ENCODE measurements at places on chromosomes 2 and 18.
A peak's percentile ranks its signal among the peaks of the same experiment; 100 is the strongest.

GRCh38 chr2:120432293-120432975, 86.5 kb downstream of the INHBB start:
- DNase-seq: no peak

DNA sequence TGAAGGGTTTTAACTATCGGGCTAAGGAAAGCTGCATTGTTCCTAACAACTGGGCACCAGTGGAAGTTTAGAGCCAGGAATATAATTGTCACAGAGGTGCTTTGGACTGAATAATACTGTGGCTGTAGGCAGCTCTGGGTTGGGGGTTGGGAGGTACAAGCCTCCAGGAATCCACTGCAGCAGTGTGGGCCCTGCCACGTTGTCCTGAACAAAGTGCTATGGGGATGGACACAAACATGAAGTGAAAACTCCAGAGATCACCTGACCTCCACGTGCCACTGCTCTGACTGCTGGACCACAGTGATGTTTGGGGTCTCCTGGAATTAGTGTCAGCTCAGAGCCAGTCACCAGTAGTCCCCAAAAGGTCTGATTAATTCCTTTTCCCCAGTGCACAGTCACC, 110.9 kb downstream of the BCL2 start:
- no peak for DNase-seq

GRCh38 chr2:52931660-52932059, 835.9 kb upstream of the CHAC2 start:
- no peak for DNase-seq

DNA sequence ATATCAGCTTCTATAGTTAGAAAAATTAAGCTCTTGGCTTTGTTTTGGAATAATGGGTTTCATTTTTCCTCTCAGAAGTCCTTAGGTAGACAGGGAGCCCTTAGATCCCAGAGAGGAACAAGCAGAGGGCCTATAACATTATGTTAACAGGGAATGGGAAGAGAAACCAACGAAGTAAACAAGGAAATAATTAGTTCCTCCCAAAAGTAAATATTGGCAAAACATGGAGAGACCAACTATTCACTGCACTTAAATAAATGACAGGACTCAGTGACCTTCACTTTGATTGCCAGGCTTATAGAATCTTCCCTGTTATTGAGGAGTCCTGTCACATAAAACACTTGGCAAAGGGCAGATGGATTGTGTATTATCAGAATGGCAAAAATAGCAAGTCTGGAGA, 5.3 kb downstream of the CRIM1 start:
- no peak for DNase-seq

DNA sequence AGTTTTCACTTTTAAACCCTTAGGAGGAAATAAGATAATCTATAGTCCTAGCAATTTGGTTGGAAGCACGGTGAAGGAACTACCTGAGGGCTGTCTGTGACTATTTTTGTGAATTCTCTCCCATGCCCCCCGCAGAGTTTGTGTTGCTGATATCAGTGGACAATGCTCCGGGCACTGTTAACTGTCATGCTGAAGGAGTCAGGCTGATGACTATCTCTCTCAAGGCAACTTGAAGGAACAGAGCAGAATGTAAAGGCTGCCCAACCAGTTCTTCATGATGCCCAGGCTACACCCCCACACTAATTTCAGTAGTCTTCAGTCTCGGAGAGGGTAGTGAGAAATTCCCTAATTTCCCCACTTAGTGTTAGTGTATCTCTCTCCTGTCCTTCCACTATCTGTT, 21.6 kb upstream of the RAB6C start:
- DNase-seq: no peak

- no peak for DNase-seq
Observed at GRCh38 chr2:197358931-197359330, 48.4 kb upstream of the ANKRD44 start.

DNA sequence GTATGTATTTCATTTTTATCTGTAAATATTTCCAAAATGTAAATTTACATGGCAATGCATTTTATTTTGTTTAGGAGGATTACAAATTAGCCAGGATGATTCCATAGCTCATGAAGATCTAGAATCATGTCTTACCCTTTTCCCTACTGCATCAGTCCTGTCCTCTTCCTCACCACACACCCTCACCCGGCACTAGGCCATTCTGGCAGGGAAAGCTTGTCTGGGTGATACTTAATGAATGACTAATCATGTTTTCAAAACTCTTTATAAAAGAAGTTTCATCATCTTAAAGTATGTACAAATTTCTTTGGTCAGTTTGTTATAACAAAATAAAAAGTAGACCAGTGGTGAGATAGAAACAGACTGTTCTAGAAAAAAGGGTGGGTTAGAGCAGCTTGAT, 283.3 kb upstream of the VWC2L start:
- DNase-seq: no peak

DNA sequence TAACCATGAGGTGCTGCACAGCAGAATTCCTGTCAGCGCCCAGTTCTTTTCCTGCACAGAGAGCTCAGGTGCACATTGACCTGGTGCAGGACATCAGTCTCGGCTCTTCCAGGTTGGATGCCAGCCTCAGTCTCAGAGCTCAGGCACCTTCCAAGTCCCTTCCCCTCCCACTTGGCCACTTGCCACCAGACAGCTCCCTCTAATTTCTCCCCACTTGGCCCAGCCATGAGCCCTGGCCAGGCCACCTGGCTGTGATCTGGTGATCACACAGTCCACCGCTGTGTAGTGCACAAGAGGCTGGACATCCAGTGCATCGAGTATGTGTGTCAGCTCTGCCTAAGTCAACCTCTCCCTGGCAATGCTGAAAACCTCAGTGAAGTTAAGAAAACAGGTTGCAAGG, 336.6 kb upstream of the MYT1L start:
- DNase-seq: no peak

- no peak for DNase-seq
Observed at GRCh38 chr2:235864733-235865515, 303.3 kb downstream of the GBX2 start.

- no peak for DNase-seq
Observed at GRCh38 chr18:13548106-13548819, 178.1 kb downstream of the FAM210A start.

- no peak for DNase-seq
Observed at GRCh38 chr18:76462326-76462694, 32.7 kb downstream of the ZNF516 start.

GRCh38 chr2:141900826-141901225, 230.0 kb downstream of the LRP1B start:
- no peak for DNase-seq

- DNase-seq: peak; percentile 40
Observed at GRCh38 chr2:65300761-65301711, 73.4 kb downstream of the ACTR2 start.

- no peak for DNase-seq
Observed at GRCh38 chr2:8796878-8797550, 40.4 kb downstream of the KIDINS220 start.

DNA sequence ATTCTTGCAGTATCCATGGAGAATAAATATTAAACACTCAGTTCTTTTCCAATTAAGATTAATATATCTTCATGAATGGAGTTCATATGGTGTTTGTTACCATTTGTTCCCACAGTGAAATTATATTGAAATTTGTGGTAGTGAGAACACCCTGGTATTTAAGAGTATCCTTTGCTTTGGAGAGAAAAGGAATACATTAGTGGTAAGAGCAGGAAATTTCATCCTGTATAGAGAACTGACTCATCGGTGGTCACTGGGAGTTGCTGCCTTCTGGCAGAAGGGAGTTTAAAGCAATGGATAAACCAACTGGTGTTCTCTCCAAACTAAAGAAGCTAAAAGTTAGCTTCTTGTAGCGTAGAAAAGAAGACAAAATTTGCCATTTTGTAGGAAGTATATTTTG, 107.3 kb downstream of the MYO1B start:
- DNase-seq: no peak

- no peak for DNase-seq
Observed at GRCh38 chr18:40687399-40687798, 1267.6 kb upstream of the PIK3C3 start.

DNA sequence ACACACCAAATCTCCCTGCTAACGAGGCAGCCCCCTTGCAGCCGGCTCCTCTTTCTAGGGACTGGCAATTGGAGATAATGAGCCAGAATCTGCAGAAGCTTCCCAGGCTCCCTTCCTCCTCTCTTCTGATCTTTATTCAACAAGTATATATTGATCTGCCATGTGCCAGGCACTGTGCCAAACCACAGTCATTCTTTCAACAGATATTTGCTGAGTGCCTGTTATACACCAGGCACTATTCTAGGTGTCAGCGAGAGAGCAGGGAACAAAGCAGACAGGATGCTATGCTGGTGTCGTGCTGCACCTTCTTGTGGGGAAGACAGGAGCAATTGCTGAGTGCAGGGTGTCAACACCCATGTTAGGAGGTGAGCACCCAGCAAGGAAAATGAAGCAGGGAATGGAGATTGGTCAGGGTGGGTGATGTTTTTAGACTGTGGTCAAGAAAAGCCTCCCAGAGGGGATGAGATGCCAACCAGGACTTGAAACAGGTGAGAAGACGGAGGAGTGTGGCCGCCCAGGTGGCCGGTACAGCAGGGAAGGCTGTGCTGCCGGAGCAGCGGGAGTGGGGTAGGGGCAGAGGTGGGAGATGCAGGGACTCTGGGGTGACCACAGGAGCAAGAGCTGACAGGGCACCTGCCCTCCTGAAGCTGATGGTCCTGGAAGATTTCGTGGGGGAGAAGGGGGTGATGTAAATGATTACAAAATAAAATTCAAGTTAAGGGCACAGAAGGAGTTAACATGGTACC, 307.6 kb upstream of the RAB12 start:
- DNase-seq: no peak

DNA sequence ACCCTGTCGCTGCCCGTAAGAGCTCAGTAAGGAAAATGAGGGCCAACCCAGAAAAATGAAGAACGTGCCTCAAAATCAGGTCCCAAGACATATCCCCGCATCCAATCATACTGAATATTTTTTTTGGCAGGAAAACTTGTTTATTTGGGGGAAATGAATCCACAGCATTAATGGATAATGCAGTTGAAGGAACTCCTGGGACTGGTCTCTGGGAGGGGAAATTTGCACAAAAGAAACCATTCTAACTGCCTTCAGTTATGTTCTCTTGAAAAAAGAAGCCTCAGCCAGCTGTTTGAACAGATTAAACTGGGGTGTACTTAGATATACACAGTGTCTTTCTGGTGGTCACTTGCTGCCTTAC, 61.3 kb downstream of the SPRED2 start:
- no peak for DNase-seq

- no peak for DNase-seq
Observed at GRCh38 chr2:100692906-100693305, 127.0 kb upstream of the NPAS2 start.

DNA sequence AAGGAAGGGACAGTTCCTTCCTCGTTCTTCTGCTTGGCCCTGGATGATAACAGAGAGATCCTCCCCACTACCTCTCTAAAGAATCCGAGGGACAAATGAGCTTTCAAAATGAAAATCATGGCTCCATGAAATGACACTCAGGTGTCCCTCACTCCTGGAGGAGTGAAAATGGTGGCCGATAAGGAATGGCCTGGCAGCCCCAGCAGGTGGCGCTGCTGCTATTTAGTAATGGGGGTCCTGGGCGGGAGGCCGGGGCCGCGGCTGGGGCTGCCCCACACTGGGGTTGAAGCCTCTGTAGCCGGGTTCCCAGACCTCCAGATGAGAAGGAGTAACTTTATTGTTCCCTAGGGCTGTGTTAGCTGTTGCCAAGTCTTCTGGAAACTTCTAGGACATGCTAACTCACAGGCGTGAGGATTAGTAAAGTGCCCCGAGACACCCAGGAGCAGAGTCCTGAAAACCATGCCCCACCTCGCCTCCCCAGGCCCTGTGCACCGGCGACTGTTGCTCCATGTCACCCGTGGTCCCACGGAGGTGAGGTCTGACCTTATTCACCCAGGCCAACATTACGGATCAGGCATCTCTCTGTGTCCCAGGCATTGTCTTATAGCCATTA, 138.0 kb downstream of the CTIF start:
- peak; percentile 62 for DNase-seq

DNA sequence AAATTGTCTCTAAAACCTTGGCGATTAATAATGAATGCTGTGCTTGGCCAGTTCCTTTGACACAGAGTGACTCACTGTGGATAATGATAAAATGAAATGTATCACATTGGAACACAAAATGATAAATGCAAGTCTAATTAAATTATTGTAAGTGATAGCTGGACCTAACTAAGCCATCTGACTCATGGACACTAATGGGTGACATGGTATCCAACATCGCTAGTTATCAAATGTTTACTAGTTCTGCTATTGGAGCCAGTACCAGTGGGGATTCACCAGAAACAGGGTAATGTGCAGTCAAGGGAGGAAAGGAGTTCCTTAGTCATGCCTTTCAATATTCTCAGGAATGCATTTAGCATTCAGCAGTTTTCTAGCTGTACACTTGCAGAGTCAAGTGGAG, 736.3 kb upstream of the ACVR2A start:
- DNase-seq: no peak

DNA sequence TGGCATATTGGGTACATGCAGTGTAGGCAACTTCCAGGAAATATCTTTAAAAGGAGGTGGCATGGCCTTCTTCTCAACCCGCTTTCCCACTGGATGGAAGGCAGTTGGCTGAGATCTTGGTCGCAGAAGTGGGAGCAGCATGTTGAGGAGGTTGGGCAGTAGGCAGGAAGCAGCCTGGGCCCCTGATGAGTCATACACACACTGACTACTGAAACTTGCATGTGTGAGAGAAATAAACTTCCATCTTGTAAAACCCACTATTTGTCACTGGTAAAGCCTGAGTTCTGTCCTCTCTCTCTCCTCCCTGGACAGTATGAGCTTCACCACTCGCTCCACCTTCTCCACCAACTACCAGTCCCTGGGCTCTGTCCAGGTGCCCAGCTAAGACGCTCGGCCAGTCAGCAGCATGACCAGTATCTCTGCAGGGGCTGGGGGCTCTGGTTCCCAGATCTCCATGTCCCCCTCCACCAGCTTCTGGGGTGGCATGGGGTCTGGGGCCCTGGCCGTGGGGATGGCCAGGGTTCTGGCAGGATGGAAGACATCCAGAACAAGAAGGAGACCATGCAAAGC, 233.8 kb upstream of the SPRED2 start:
- no peak for DNase-seq

DNA sequence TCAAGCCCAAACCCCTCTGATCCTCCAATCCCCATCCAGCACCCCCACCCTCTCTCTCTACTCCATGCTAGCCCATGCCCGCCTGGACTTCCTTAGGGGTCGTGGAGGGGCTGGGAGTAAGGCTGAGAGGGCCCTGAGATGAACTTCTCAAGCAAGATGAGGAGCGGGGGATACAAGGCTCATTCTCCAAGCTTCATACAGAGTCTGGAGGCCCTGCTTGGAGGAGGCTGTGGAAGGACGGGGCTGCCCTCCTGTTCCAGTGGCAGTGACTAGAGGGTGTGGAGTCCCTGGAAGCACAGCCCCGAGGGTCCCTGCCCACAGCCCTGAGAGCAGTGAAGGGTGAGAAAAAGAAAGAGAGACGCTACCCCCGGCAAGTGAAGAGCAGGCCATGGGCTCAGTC, 45.6 kb downstream of the EMX1 start:
- DNase-seq: no peak

DNA sequence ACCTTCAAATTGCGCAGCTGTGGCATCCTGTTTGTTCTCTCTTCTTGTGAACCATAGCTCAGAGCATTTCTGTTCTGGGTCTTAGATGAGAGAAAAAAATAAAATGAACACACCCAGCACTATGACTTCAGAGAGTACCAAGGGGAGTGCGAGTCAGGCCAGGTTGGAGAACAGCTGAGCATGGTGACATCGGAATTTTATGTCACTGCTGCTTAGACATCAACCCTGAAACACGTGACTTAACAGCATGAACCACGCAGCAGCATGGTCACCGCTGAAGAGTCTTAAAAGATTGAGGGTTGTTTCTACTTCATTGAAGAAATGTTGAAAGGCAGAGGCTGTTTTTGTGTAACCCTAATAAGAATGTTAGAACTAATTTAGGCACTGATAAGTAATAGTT, 288.8 kb upstream of the SOX11 start:
- no peak for DNase-seq

- peak; percentile 76 for DNase-seq
Observed at GRCh38 chr2:181300600-181301291, 156.4 kb upstream of the ITGA4 start.
